ENCODE measurements at places on chromosomes 12 and 14.

DNA sequence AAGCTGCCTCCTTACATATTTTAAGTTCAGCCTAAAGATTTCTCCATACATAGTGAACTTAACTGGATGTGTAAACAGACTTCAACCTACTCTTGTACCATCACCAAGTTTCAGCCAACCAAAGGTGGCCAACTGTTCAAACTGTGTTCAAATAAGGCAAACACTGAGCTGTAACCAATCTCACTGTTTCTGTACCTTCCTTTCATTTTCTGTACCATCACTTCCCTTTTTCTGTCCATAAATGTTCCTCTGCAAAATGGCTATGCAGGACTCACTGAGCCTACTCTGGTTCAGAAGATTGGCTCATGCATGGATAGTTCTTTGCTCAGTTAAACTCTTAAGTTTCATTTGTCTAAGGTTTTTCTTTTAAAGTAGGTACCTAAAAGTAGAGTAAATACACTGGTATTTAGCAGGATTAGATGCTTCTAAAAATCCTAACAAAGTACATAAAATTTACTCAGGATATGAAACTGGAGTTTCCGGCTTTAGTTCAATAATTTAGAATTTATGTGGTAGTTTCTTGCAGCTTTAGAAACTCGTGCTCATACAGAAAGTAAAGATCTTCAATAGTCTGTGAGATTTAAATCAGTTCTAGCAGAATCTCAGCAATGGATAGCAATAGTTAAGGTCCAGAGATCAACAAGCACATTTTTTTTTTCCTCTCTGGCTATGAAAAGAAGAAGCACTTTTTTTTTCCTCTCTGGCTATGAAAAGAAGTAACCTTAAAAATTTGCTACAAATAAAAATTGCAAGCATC, 282.0 kb upstream of the PPFIA2 start:
- DNase-seq = no peak

DNA sequence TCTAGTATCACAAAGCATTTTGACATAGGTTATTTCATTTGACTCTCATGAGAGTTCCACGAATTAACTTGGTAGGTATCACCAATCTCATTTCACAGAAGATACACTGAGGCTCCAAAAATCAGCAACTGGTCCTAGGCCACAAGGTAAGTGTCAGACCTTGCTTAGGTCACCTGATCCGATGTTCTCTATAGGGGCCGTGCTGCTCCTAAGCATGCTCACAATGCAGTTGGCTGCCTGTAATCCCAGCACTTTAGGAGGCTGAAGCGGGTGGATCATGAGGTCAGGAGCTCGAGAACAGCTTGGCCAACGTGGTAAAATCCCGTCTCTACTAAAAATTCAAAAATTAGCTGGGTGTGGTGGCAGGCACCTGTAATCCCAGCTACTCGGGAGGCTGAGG, 78.7 kb upstream of the FOXN3 start:
- DNase-seq = no peak

DNA sequence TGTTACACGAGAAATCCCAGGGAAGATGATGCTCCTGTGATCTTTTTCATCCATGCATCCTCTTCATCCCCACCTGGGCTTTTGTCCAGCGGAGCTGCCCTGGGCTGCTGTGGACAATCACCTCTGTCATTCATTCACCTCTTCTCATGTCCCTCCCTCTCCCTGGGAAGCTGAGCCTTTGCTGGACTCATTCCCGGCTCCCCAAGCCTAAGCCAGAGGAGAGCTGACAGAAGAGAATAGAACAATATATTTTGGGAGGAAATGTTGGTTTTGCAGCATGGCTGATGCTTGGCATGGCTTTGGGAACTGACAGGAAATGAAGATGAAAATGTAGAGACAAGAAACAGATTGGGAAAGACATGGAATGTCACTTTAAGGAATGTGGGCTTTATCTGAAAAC, 177.4 kb downstream of the DICER1 start:
- DNase-seq = no peak

DNA sequence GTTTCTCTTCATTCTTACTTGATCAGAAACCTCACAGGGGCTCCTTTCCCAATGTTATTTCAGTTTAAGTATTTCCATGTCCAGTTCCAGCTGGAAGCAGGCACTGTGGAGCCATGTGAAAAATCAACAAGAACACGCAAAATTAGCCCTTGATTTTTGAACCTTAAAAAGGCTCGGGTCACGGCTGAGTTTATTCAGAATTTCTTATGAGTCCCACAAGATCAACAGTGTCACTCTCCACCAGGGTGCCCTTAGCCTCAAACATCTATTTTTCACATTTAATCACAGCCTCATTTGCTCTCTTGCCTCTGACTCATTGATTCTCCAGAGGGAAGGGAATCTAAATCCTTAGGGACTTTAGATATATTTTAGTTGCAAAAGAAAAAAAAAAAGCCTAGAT, 157.7 kb upstream of the AVPR1A start:
- DNase-seq = no peak

- no peak for DNase-seq
These were observed 299.2 kb downstream of the GLT1D1 start for GRCh38 chr12:129152351-129153104.

DNA sequence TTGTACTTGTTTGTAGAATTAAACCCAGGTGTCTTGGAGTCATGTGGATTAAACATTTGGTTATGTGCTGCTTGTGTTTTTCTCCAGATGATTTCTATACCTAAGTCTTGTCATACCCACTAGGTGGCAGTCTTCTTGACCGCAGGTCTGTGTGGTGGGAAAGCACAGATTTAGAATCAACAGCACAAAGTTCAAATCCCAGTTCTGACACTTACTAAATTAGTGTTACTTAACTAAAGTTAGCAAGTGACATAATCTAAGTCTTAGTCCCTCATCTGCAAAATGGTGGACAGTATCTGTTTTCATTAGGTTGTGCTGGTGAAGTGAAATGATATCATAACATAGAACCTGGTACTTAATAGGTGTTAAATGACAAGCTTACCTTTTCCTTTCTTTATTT, 151.0 kb upstream of the ARHGAP5 start:
- DNase-seq = no peak

DNA sequence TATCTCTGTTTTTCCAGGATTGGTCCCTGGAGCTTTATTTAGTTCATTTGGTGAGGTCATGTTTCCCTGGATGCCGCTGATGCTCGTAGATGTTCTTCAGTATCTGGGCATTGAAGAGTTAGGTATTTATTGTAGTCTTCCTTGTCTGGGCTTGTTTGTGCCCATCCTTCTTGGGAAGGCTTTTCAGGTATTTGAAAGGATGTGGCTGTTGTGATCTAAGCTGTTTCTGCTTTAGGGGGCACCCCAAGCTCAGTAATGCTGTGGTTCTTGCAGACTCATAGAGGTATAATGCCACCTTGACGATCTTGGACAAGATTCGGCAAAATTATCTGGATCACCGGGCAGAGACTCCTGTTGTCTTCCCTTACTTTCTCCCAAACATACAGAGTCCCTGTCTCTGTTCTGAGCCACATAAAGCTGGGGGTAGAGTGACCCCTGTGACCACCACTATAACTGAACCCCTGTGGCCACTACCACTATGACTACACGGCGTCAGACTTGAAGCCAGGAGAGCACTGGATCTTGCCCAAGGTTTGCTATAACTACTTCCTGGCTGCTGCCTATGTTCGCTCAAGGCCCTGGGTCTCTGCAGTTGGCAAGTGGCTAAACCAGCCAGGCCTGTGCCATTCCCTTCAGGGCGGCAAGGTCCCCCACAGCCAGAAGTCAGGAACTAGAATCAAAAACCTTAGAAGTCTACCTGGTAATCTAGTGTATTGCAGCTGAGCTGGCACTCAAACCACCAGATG, 40.9 kb downstream of the FGD4 start:
- DNase-seq = no peak

GRCh38 chr14:55707365-55707804, 127.4 kb downstream of the KTN1 start:
- DNase-seq = peak; percentile 23

GRCh38 chr12:13241833-13242488, 45.4 kb downstream of the EMP1 start:
- no peak for DNase-seq

DNA sequence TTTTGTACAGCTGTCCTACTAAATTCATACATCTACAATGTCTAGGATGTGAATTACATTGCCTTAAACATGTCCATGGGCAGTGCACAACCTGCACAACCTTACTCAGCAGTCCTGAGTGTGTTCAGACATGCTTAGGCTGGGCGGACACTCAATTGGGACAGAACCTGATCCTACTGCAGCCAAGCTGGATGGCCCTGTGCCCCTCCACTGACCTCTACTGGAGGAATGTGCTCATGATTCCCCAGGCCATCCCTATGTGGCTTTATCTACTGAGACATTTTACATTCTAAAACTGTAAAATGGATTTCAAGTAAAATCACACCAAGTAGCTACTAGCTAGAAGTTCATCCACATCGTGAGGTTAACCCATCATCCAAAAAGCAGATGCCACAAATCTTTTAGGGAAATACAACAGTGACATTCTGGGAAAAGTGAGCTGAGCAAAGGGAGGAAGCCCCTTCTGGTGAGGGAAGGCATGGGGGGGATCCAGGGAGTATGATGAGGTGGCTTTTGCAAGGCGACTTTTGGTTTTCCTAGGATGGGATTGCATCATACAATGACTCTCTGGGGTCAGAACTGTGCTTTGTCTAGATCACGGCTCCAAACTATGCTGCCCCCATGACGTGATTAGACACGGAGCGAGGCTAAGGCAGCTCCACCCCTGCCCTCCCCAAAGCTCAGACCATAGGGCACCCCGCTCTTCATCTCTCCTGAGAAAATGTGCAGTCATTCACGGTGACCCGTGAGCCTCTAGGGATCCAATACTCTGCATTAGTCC, 911.7 kb upstream of the TMEM132C start:
- no peak for DNase-seq

GRCh38 chr14:106518054-106518943, 991.9 kb downstream of the TMEM121 start:
- DNase-seq = no peak

DNA sequence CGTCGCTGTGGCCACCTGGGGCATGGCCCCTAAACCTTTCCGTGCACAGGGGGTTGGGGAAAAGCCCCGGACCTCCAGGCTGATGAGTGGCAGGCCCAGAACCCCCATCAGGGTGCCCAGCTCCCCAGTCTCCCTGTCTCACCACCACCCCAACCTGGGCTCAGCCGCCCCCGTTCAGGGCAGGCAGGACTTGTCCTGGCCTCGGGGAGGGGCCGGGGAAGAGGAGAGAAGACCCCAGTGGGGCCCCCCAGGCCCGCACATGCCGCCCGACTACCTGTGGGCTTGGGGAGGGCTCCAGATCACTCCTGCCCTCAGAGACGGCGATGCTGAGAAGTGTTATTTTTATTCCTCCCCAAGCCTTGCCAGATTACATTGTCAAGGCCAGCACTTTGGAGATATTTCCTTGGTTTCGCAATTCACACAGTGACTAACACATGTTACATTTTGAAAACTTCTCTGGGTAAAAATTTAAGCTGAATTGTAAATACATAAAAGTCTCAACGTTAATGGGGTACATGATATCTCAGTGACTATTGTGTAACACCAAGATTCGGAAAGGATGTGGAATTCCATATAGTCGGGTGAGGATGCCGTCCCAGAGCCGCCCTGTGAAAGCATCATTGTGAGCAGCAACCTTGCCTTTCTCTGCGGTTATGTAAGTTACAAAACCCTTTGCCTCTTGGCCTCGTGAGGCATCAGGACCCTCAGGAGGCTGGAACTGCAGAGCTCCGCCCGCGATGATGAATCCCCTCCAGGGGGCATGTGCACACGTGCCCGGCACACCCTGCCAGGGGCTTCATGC, 85.6 kb upstream of the DIO3 start:
- no peak for DNase-seq

- DNase-seq = no peak
These were observed 68.5 kb downstream of the TSPAN9 start for GRCh38 chr12:3145546-3146310.

GRCh38 chr12:120978296-120979219, at the start of gene HNF1A:
Gene HNF1A (plus strand): TSS chr12:120978543. CDS start chr12:120978769, 226 bp downstream.
- DNase-seq = no peak

DNA sequence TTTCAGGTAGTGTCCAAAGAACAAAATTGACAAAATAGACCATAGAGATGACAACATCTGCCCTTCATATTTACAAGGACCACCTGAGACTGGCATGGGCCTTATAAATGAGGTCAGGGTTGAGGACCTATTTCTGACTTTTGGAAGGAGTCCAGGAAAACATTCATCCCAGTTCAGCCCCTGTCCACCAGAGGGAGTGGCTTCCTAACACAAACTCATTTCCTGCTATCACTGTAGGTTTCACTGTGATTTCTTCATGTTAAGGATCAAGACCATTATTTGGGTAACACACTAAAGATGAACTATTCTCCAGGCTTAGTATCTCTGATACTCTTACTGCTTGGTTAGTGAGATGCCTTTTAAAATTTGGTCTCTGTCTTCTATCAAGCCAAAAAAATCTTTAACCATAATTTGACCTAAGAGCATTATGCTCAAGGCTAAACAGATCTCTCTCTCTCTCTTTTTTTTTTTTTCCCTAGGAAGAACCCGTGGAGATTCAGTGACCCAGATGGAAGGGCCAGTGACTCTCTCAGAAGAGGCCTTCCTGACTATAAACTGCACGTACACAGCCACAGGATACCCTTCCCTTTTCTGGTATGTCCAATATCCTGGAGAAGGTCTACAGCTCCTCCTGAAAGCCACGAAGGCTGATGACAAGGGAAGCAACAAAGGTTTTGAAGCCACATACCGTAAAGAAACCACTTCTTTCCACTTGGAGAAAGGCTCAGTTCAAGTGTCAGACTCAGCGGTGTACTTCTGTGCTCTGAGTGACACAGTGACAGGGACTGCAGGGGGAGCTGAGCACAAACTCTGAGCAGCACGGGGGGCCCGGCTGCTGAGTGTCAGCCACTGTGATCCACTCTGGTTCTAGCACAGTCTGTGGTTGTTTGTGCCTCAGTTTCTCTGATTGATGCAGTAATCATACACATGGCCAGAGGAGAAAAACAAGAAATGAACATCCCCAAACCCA, 267.6 kb upstream of the OR4E1 start:
- DNase-seq = no peak

DNA sequence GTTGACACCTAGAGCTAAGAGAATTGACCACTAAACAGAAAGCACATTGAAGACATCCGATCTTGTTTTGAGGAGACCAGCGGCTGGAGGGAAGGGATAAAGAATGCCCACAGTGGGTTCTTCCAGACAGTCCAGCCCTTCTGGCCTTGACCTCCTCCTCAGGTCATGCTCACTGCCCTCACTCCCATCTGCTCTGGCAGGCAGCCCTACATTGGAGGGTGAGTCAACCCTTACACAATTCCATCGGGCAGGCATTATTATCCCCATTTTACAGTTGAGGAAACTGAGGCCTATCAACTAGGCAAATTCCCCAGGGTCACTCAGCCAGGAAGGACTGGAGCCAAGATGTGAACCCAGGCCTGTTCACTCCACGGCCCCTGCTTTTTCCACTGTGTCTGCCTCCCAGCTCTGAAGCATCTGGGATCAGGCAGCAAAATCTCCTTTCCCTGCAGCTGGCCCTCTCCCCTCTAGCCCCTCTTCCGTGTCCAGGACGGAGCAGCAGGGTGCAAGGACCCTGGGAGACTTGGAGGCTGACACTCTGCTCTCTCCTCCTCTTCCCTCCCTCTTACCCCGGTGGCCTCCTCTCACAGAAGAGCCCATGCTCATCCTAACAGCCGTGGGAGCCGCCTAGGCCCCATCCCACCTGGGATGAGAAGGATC, 5.3 kb downstream of the SCNN1A start:
- no peak for DNase-seq

GRCh38 chr12:104063712-104064030, 660 bp upstream of the HCFC2 start:
- DNase-seq = no peak

GRCh38 chr12:1680804-1681492, 9.9 kb upstream of the ADIPOR2 start:
- DNase-seq = no peak

Measured in NCI-H187 treated with DMSO at 0.1 percent for 48 hours (cell line).